ENCODE measurements at places on chromosomes 5 and 9. TPM values are rescaled to one million over a fixed set of nuclear protein-coding genes. Genes with fewer than 3 reads are reported as not detected.

DEPDC1B gene
- polyA plus RNA-seq: 9.4 TPM

DBH gene
- not detected for polyA plus RNA-seq

KIF24 gene
- 0.27 TPM for polyA plus RNA-seq

GFRA3 gene
- polyA plus RNA-seq: 1.1 TPM

ANKRD34B gene
- not detected for polyA plus RNA-seq

OBP2B gene
- not detected for polyA plus RNA-seq

CDO1 gene
- 1.1 TPM for polyA plus RNA-seq

TAF11L10 gene
- not detected for polyA plus RNA-seq

LRRC19 gene
- 121 TPM for polyA plus RNA-seq

SLC25A48 gene
- polyA plus RNA-seq: 3.2 TPM

DNA sequence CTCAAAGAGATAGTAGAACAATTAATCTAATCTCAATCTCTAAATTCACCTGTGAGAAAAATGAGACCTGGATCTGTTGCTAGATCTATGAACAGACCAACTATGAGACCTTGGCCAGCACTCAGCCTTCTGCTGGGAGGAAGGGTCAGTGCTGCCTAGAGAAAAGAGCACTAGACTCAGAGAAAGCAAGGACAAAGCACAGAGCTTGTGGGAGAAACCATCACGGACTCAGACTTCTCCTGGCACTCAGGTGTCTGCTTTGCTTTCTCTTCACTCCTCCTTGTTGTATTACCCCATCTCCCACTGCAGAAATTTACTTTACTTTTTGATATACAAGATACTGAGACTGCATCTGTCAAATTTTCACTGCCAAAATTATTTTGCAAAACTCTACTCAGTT, 890.0 kb upstream of the NUDT12 start:
- no peak for DNase-seq
- H3K36me3 ChIP-seq: no peaks in the 10 kb centered on the region
- H3K4me3 ChIP-seq: no peak overlapping the region
- H3K4me1 ChIP-seq: no peaks in the 10 kb centered on the region

DNA sequence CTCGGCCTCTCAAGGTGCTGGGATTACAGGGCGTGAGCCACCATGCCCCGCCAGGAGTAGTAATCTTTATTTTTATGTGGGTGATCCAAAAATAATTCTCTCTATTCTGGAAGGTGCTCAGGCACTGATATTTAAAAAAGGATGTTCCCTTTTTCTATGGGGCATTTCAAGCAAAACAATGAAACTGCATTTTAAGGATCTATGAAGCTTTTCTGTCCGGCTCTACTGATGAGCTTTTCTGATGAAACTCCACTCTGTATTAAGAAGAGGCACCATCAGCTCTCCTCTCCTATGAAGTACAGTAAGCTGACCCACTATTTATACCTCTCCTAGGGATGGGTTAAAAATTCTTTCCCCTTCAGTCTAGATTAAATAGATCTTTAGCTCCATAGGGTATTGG, 7.4 kb downstream of the ADAM19 start:
- H3K36me3 ChIP-seq: no peaks in the 10 kb centered on the region
- DNase-seq: no peak
- no peak overlapping the region for H3K27ac ChIP-seq

DNA sequence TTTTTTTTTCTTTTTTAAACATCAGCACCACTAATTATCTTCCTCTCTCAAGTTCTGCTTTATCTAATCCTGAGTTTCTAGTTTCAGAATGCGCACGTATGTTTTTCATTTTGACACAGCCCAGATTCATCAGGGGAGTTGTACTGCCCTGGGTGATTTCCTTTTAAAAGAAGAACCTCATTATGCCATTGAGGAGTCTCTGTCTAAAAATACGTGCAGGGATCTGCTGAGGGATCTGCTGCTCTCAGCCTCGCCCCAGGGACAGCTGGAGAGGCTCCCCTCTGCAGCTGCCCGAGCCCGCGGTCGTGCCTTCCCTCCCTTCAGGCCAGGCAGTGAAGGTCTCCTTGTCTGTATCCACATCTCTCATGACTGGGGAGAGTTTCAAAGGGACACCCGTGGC, 273.1 kb downstream of the ARHGEF28 start:
- H3K27me3 ChIP-seq: no peaks in the 10 kb centered on the region
- H3K36me3 ChIP-seq: no peaks in the 10 kb centered on the region
- H3K27ac ChIP-seq: no peak overlapping the region
- H3K4me3 ChIP-seq: no peak overlapping the region

DNA sequence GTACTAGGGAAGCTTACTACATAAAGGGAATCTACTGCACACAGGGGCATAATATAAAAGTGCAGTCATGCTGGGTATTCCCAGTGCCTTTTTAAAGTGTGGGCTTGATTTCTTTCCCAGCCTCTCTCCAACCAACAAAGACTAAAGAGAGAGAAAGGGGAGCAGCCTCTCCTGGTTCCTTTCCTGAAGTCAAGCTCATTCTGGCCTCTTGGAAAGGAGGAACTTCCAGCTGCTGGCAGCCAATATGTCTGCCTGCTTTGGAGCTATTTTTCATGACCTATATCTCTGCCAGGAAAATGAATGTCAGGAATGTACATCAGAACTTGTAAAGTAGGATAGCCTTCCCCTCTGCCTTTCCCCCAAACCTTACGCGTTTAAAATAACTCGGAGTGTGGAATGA, 57.1 kb downstream of the RAB3C start:
- H3K27ac ChIP-seq: no peak overlapping the region
- no peaks in the 10 kb centered on the region for H3K27me3 ChIP-seq
- H3K4me1 ChIP-seq: no peaks in the 10 kb centered on the region
- H3K36me3 ChIP-seq: no peaks in the 10 kb centered on the region
- no peak overlapping the region for H3K4me3 ChIP-seq

GRCh38 chr9:80233102-80233843, 661.5 kb downstream of the TLE4 start:
- H3K4me1 ChIP-seq: no peaks in the 10 kb centered on the region
- no peaks in the 10 kb centered on the region for H3K27me3 ChIP-seq
- H3K4me3 ChIP-seq: no peak overlapping the region
- no peak overlapping the region for H3K27ac ChIP-seq
- DNase-seq: no peak
- H3K36me3 ChIP-seq: no peaks in the 10 kb centered on the region

- no peaks in the 10 kb centered on the region for H3K36me3 ChIP-seq
- no peak overlapping the region for H3K4me3 ChIP-seq
- H3K27me3 ChIP-seq: no peaks in the 10 kb centered on the region
- H3K27ac ChIP-seq: no peak overlapping the region
- no peak for DNase-seq
Observed at GRCh38 chr5:127839072-127839471, 135.9 kb downstream of the CCDC192 start.

- no peak for DNase-seq
- no peak overlapping the region for H3K4me3 ChIP-seq
- H3K27ac ChIP-seq: no peak overlapping the region
- H3K36me3 ChIP-seq: no peaks in the 10 kb centered on the region
Observed at GRCh38 chr5:89542736-89543135, 659.8 kb upstream of the MEF2C start.

GRCh38 chr5:8520917-8521316, 652.0 kb downstream of the MTRR start:
- no peak overlapping the region for H3K27ac ChIP-seq
- H3K27me3 ChIP-seq: no peaks in the 10 kb centered on the region
- DNase-seq: no peak
- no peaks in the 10 kb centered on the region for H3K4me1 ChIP-seq
- H3K36me3 ChIP-seq: no peaks in the 10 kb centered on the region
- H3K4me3 ChIP-seq: no peak overlapping the region

DNA sequence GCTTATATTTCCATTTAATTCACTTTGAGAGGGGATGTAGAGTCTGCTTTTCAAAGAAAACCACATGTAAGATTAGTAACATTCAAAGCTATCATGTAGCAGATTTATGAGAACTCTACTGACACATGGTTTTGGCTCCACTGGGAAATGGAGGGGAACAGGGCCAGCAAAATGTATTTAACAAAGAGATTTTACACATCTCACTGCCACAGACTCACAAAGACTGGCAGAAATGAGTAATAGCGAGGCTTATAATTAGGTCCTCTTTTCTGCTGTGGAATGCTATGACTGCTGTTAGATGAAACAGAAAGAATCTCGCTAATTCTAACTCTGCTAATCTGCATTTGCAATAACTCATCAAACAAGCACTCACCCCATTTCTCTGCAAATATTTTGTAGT, 4.5 kb downstream of the DAP start:
- H3K27me3 ChIP-seq: no peaks in the 10 kb centered on the region
- H3K4me1 ChIP-seq: peaks cover 17% of the 10 kb centered on the region
- peaks cover 50% of the 10 kb centered on the region for H3K36me3 ChIP-seq
- no peak for DNase-seq
- H3K27ac ChIP-seq: no peak overlapping the region
- H3K4me3 ChIP-seq: no peak overlapping the region

- H3K27me3 ChIP-seq: no peaks in the 10 kb centered on the region
- H3K4me3 ChIP-seq: no peak overlapping the region
- DNase-seq: peak; percentile 20
- H3K27ac ChIP-seq: no peak overlapping the region
- H3K36me3 ChIP-seq: no peaks in the 10 kb centered on the region
Observed at GRCh38 chr5:163677092-163677491, 171.7 kb downstream of the MAT2B start.

DNA sequence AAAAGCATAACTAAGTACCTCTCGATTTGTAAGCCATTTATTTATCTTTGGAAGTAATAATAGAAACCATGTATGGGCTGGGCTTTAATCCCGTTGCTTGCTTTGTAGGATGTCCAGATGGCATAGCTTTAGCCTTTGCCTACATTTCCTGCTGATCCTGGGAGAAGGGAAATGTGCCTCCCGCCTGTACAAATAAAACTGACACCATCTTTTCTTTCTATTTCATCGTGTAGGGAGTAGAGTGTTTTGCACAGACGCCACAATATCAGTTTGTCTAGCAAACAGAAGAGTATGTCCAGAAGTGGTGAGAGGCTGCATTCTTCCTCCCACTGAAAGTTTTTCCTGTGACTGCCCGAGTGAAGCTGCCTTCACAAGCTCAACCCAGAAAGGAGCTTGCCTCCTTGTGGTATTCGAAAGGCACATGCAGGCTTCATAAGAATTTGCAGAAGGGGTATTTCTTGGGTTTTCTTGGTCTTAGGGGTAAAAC, 24.7 kb upstream of the TJP2 start:
- H3K27me3 ChIP-seq: no peaks in the 10 kb centered on the region
- no peaks in the 10 kb centered on the region for H3K4me1 ChIP-seq
- DNase-seq: no peak
- no peak overlapping the region for H3K4me3 ChIP-seq

- no peak for DNase-seq
- H3K4me3 ChIP-seq: no peak overlapping the region
- H3K4me1 ChIP-seq: no peaks in the 10 kb centered on the region
- H3K27me3 ChIP-seq: no peaks in the 10 kb centered on the region
- H3K36me3 ChIP-seq: no peaks in the 10 kb centered on the region
Observed at GRCh38 chr5:91420879-91421278, 37.8 kb upstream of the ARRDC3 start.

DNA sequence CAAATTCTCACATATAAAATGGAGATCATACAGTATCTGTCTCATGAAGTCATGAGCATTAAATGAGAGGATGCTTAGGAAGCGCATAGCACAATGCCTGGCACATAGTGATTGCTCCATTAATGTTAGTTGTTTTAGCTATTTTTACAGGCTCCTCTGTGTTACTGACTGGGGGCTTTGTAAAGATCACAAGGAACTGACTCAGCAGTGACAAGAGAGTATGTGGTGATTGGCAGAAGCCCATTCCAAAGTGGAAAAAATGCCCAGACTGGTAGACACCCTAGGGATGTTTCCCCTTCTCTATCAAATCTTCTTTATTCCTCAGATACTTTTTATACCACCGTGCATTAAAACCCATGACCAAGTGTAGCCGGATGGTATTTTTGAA, 33.5 kb downstream of the ABLIM3 start:
- H3K27ac ChIP-seq: no peak overlapping the region
- no peaks in the 10 kb centered on the region for H3K4me1 ChIP-seq
- H3K4me3 ChIP-seq: no peak overlapping the region
- H3K36me3 ChIP-seq: no peaks in the 10 kb centered on the region
- no peak for DNase-seq

DNA sequence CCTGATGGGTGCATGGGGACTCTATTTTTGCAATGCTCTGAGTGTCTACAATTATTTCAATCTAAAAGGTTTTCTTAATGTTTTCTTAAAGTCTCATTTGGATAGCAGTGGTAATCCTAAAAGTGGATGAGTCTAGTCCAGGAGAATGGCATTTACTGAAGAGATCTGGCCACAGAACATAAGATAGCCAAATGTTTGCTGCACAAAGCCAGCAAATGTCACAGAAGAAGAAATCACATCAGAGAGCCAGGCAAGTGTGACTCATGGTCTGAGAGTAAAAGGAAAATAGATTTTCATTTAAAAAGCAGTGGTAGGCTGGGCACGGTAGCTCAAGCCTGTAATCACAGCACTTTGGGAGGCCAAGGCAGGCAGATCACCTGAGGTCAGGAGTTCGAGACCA, 352.7 kb upstream of the GRAMD2B start:
- H3K27me3 ChIP-seq: no peaks in the 10 kb centered on the region
- H3K4me1 ChIP-seq: no peaks in the 10 kb centered on the region
- no peaks in the 10 kb centered on the region for H3K36me3 ChIP-seq
- H3K4me3 ChIP-seq: no peak overlapping the region
- no peak overlapping the region for H3K27ac ChIP-seq

DNA sequence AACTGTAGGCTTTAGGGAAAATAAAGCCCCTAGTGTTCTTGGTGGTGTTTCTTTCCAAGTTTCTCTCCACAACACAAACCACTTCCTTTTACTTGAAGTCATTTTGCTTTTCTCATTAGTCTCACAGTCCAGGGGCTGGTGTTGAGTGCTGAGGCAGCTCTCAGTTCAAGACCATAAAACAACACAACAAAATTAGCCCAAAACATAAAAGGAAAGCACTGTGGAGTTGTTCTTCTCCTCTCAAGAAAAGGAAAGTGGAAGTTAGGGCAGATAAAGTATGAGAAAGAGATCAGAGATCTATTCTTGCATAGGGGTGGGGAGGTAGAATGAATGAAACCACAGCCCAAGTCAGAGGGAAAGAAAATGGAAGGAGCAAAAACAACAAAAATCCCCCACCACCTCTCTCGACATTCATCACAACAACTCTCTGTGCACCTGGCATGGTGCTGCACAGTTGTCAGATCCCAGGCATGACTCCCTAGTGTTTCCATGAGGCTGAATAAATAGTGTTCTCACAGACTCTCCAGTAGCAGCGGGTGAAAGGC, 569.9 kb downstream of the RAB3C start:
- no peak for DNase-seq
- no peaks in the 10 kb centered on the region for H3K36me3 ChIP-seq
- H3K4me1 ChIP-seq: peaks cover 2% of the 10 kb centered on the region
- H3K27ac ChIP-seq: peak overlapping the region; percentile 36
- H3K27me3 ChIP-seq: no peaks in the 10 kb centered on the region
- no peak overlapping the region for H3K4me3 ChIP-seq

GRCh38 chr5:2801577-2802525, 50.4 kb upstream of the IRX2 start:
- no peak overlapping the region for H3K4me3 ChIP-seq
- no peak overlapping the region for H3K27ac ChIP-seq
- no peaks in the 10 kb centered on the region for H3K27me3 ChIP-seq
- H3K4me1 ChIP-seq: no peaks in the 10 kb centered on the region

- no peaks in the 10 kb centered on the region for H3K36me3 ChIP-seq
- H3K4me3 ChIP-seq: no peak overlapping the region
- no peaks in the 10 kb centered on the region for H3K4me1 ChIP-seq
- no peak for DNase-seq
- H3K27me3 ChIP-seq: peaks cover 5% of the 10 kb centered on the region
- no peak overlapping the region for H3K27ac ChIP-seq
Observed at GRCh38 chr5:53425687-53426511, 54.5 kb upstream of the FST start.

GRCh38 chr5:86554638-86555037, 63.1 kb upstream of the COX7C start:
- no peaks in the 10 kb centered on the region for H3K36me3 ChIP-seq
- H3K27me3 ChIP-seq: no peaks in the 10 kb centered on the region
- H3K4me1 ChIP-seq: no peaks in the 10 kb centered on the region
- no peak overlapping the region for H3K27ac ChIP-seq

All from small intestine (tissue), 16 donors.